ENCODE measurements at places on chromosomes 12 and 14. TPM values are rescaled to one million over a fixed set of nuclear protein-coding genes. Genes with fewer than 3 reads are reported as not detected.

HOXC4 gene
- 22.7 TPM for total RNA-seq

KIF26A gene
- 4.4 TPM for total RNA-seq

DNA sequence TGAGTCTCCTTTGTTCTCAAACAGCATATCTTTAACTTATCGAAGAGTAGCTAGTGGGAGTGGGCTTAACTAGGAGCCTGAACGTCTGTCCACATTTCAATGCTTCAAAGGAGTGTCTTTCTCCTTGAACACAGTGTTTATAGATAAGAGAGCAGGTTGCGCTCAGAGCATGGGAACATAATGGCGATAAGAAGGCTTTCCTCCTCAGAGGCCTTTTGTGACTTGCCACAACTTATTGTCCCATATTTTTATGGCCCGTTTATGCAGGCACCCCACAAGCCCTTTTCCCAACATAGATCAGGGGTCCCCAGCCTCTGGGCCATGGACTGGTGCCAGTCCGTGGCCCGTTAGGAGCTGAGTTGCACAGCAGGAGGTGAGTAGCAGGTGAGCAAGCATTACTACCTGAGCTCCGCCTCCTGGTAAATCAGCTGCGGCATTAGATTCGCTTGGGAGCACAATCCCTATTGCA lies 2.6 kb upstream of the DDX47 start:
- H3K4me1 ChIP-seq = peaks cover 28% of the 10 kb centered on the region
- peaks cover 6% of the 10 kb centered on the region for H3K36me3 ChIP-seq
- peak overlapping the region; percentile 61 for H3K27ac ChIP-seq
- no peak overlapping the region for H3K4me3 ChIP-seq
- no peak for DNase-seq

GRCh38 chr14:80381807-80382363 lies 170.6 kb upstream of the DIO2 start:
- H3K36me3 ChIP-seq = no peaks in the 10 kb centered on the region
- no peak overlapping the region for H3K27ac ChIP-seq

DNM1L gene
- 91.8 TPM for total RNA-seq

PROX2 gene
- total RNA-seq = not detected

DNA sequence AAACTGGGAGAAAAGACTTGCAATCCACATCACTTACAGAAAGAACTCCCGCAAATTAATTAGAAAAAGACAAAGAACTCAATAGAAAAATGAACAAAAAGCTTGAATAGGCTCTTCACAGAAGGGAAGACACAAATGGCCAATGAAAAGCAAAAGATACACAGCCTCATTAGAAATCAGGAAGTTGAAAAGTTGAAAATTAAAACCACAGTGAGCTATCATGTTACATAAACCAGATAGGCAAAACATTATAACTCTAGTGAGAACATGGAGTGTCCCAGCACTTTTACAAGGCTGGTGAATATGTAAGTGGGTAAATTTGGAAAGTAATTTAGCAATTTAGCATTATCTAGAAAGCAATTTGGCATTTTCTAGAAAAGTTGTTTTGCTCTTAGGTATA lies 158.4 kb upstream of the RASSF8 start:
- H3K36me3 ChIP-seq = no peaks in the 10 kb centered on the region
- no peaks in the 10 kb centered on the region for H3K4me1 ChIP-seq
- no peak overlapping the region for H3K27ac ChIP-seq

DNA sequence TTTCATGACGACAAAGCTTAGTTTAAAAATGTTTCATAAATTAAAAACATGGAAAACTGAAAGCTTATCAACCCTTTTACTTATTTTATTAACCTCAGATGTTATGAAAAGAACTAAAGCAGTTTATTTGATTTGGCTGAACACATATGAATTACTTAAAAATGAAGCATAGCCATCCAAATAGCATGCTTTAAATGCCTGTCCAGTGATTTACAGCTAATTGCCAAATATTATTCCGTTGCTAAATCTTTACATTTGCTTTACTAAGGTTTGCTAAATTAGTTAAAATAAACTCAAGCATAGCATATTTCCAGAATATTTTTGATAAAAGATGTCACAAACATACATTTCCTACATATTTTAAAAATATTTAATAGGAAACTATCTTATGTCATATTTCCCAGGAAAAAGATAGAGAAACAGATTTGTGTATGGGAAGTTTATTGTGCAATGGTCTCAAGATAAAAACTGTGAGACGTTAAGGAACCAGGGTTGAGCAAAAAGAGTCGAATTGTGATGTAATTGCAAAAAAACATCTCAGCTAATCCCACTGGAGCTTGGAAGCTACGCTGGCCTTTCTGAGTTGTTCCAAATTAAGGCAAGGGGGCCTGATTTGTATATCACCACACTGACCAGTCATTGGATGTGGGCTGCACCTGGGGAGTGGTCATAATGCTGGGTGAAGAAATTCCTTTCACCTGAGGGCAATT lies 25.8 kb downstream of the GPR135 start:
- no peaks in the 10 kb centered on the region for H3K36me3 ChIP-seq
- DNase-seq = no peak
- H3K4me1 ChIP-seq = no peaks in the 10 kb centered on the region
- no peaks in the 10 kb centered on the region for H3K27me3 ChIP-seq

DNA sequence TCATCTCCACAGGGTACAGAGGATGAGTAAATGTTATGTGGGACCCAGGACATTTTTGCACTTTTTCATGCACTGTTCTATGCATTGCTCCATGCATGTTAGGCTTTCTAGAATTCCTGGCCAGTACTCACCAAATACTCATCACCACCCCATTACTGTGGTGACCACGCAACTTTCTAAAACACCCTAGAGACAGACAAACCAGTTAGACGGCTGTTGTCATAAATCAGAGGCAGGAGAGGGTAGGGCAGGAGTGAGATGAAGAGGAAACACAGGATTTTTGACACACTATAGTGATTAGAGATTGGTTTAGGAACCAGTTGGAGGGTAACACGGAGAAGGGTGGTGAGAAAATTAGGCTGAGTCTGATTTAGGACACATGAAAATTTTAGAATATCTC lies 59.3 kb downstream of the IFNG start:
- H3K27me3 ChIP-seq = 0 out of 2 replicates have a peak, but pooled peaks cover 5% of the 10 kb centered on the region
- H3K27ac ChIP-seq = no peak overlapping the region
- H3K4me3 ChIP-seq = no peak overlapping the region
- H3K4me1 ChIP-seq = no peaks in the 10 kb centered on the region
- DNase-seq = no peak
- H3K36me3 ChIP-seq = no peaks in the 10 kb centered on the region

- H3K4me3 ChIP-seq = no peak overlapping the region
- DNase-seq = no peak
- no peaks in the 10 kb centered on the region for H3K27me3 ChIP-seq
- no peaks in the 10 kb centered on the region for H3K4me1 ChIP-seq
Measured at GRCh38 chr14:33332497-33332896, 393.8 kb downstream of the NPAS3 start.

DNA sequence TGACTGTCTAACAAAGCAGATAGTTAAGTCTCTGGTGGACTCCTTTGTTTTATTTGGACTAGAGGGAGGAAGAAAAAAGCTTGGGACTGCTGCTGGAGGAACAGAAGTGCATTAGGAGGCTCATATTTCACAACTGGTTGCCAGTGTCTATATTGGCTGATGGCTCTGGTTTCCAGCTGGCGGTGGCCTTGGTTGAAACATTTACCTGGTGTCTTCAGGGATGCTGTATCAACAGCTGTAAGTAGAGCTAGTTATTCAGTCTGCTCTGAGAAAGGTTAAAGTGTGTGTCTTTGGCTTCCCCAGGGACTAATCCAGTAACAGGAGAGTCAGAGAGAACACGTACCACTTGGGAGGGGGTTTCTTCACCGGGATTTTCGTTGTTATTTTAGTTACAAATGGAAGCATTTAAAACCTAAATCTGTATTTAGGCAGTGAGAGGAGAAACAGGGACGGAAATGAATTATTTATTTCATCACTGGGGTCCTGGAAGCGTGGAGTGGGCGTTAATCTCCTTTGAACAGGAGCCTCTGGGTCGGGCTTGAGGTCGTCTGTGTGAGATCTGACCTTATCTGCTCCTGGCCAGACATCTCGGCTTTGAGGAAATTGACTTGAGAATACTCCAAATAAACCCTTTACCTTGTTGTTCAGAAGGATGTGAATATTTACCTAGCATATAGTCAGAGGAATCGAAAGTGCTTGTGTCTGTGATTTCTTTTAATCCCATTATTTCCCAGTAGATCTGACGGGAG lies 149.9 kb downstream of the NRXN3 start:
- DNase-seq = no peak
- H3K4me3 ChIP-seq = no peak overlapping the region
- no peak overlapping the region for H3K27ac ChIP-seq
- H3K36me3 ChIP-seq = no peaks in the 10 kb centered on the region
- no peaks in the 10 kb centered on the region for H3K4me1 ChIP-seq

DNA sequence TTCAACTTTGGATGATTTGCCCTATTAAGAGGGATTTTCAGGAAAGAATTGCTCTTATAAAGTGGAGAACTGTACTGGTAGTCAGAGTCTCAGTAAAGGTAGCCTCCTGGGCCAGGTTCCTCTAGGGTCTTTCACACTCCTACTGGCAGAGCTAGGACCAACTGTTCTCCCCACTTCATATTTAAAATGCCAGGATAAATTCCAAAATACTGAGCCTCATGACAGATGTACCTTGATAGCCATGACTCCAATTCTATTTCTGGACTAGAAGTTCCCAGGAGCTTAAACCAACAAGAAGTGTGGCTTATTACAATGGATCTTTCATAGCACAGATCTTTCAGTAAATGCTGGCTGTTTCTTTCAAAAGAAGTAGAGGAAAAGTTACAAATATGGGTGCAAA lies 126.5 kb downstream of the C12orf75 start:
- no peak for DNase-seq
- no peak overlapping the region for H3K4me3 ChIP-seq
- no peaks in the 10 kb centered on the region for H3K27me3 ChIP-seq
- no peaks in the 10 kb centered on the region for H3K36me3 ChIP-seq

GRCh38 chr12:75781532-75782046 lies 250.0 kb downstream of the PHLDA1 start:
- no peaks in the 10 kb centered on the region for H3K27me3 ChIP-seq
- H3K36me3 ChIP-seq = no peaks in the 10 kb centered on the region
- DNase-seq = no peak
- no peak overlapping the region for H3K4me3 ChIP-seq
- H3K4me1 ChIP-seq = peaks cover 24% of the 10 kb centered on the region

DNA sequence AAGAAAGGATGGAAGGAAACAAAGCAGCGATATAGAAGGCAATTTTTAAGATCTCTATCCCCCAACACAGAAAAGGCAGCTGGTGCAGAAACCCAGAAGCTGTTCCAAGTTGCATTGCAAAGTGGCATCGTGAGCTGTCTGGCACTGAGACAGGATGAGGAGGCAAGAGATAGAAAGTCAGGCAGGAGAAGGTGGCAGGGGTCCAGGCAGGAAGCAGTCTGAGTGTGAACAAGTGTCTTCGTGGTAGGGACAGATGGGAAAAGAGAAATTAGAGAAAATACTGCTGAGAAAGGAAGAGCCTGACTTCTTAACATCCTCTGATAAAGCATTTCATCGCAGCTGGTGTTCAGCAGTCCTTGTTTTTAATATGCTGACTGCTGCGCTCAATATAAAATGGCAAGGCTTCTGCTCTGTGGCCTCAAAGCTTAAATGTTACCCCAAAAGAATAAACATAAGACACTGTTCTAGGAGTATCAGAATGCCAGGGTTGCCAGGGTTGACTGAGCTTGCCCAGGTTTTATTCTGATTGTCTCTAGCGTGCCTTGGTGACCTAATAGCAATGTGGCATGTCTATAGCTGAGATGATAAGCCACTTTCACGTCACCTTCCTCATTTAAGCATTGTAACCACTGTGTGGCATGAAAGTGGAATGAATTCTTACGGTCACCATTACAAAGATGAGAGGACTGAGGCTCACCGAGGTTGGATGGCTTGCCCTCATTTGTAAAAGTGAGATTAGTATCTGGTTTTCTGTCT lies 397.6 kb downstream of the NUAK1 start:
- H3K27ac ChIP-seq = no peak overlapping the region
- H3K4me1 ChIP-seq = no peaks in the 10 kb centered on the region
- H3K4me3 ChIP-seq = no peak overlapping the region
- H3K27me3 ChIP-seq = no peaks in the 10 kb centered on the region
- no peak for DNase-seq
- no peaks in the 10 kb centered on the region for H3K36me3 ChIP-seq

DNA sequence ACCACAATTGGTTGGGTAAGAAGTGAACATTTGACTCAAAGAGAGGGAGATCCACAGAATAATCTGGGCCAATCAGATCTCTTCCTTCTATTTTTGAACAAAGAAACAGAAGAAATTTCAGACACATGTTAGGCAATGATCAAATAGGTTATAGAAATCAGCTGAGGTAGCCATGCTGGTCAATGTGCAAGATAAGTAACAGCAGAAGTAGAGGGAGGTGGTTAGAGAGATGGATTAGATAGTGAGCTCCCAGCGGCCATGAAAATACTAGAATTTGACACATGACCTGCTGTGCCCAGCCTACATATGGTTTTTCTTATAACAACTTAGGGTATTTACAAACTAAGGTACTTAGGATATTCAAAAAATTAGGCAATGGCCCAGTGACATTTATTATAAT lies 230.9 kb upstream of the ARID2 start:
- H3K27me3 ChIP-seq = peaks cover 10% of the 10 kb centered on the region
- no peak overlapping the region for H3K4me3 ChIP-seq
- H3K36me3 ChIP-seq = no peaks in the 10 kb centered on the region
- H3K27ac ChIP-seq = no peak overlapping the region

GRCh38 chr14:60963761-60964160 lies 17.1 kb downstream of the TRMT5 start:
- H3K4me1 ChIP-seq = no peaks in the 10 kb centered on the region
- H3K4me3 ChIP-seq = no peak overlapping the region
- no peaks in the 10 kb centered on the region for H3K27me3 ChIP-seq
- no peak overlapping the region for H3K27ac ChIP-seq
- DNase-seq = no peak

TMTC1 gene
- 0.28 TPM for total RNA-seq

TPH2 gene
- total RNA-seq = not detected

GRCh38 chr14:30998100-30998706 lies 27.2 kb upstream of the AP4S1 start:
- H3K4me1 ChIP-seq = peaks cover 17% of the 10 kb centered on the region
- no peak overlapping the region for H3K4me3 ChIP-seq
- no peaks in the 10 kb centered on the region for H3K36me3 ChIP-seq
- no peak for DNase-seq

DNA sequence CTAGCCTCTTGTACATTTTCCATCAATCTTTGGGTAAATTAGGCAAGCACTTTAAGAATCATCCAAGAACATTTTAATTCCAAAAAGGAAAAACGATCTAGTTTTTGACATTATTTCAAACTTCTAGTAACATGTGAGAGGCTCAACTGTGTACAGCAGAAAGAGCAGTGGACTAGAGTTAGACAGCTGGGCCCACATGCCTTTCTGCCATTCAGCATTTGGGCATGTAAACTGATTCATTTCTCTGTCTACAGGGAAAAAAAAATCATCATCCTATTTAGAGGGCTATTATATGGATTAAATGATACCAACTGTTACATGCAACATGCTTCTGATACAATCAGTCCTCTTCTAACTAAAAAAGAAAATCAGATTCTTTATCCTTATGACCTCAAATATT lies 17.7 kb downstream of the ATP2B1 start:
- no peak overlapping the region for H3K27ac ChIP-seq
- H3K36me3 ChIP-seq = no peaks in the 10 kb centered on the region
- H3K27me3 ChIP-seq = no peaks in the 10 kb centered on the region
- H3K4me1 ChIP-seq = peaks cover 11% of the 10 kb centered on the region
- no peak overlapping the region for H3K4me3 ChIP-seq
- DNase-seq = no peak

Data from Panc1 (cell line).